Neural crest cell (in vitro differentiated cells): ENCODE measurements at places on chromosomes 1 and 21. TPM values are rescaled to one million over a fixed set of nuclear protein-coding genes. Genes with fewer than 3 reads are reported as not detected.

DNA sequence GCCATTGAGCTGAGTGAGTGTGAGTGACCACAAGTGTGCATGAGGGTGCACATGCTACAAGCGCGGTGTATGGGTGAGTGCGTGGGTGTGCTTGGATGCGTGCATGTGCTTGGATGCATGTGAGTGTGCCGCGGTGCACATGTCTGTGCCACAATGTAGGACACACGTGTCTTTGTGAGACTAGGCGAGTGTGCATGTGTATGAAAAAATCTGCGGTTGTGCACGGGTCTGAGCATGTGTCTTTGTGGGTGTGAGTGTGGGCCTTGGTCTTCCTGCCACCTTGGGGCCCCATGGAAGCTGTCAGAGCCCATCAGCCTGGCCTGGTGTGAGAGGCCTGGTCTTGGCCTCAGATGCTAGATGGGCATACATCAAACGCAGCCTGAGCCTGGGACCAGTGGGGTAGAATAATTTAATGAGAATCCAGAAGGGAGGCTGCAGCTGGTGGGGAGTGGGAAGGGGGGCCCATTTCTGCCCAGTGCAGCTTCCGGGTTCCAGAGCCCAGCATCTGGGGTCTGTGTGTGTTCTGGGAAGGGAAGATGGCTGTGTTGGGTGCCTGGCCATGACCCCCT, 103.9 kb upstream of the SLC2A1 start:
- no peak for DNase-seq

DNA sequence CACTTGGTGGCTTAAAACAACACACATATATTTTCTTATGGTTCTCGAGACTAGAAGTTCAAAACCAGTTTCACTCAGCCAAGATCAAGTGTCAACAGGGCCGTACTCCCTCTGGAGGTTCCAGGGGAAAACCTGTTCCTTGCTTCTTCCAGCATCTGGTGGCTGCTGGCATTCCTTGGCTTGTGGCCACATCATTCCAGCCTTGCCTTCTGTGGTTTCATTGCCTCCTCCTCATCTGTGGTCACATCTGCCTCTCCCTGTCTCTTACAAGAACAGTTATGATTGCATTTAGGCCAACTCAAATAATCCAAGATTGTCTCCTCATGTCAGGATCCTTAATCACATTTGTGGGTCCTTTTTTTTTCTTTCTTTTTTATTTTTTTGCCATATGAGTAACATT, 240.7 kb upstream of the HOOK1 start:
- no peak for DNase-seq

GRCh38 chr1:154329551-154330131, 4.3 kb downstream of the ATP8B2 start:
- no peak for DNase-seq

DNA sequence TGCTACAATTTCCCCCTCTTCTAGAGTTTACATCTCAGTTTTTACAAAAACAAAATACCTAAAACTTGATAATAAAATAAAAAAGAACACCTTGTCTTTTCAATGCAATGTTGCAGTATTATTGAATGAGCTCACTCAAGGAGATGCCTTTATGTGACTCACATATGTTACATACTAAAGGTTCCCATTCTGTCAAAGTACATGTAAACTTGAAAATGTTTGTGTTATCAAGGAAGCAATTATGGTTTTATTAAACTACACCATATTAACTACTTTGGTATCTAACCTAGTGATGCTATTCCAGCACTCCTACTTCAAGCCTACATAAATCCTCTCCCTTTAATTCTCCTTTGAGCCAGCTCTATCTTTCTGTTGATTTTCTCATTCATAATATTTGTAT, 658.3 kb downstream of the PTPRC start:
- DNase-seq: no peak

DNA sequence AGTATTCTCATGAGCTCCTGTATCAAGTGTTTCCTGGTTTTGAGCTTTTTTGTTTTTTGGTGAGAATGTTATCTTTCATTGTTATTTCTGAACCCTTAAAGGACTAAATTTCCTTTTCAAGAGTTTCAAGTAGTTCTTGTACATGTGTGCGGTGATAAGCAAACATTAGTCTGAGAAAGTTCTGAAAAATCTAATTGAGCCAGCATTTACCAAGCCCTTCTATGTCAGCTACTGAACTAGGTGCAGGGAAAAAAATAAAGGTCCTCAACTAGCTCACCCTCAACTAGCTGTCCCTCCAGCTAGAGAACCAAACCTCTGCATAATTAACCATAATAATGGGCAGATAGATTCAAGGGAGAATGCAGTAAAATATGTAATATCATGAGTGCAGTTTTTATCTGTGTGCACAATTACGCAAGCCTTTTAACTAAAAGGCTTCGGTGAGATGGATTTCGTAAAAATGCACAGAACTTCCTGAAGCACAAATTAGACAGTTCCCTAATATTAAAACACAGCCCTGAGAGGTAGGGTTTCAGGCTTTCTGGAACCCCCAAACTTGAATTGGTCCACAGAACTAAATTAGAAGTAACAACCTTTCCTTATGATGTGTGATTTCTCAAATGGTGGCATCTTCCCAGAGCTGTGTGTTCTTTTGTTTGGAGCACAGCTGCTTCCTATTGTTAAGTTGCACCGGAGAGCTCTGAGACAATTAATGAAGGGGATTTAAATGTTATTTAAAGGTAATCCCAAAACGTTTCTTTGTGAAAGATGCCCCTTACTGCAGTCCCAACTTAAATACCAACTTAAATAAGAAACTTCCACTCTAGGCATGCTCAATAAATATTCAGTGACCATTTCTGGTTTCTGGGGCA, 165.8 kb downstream of the NFIA start:
- DNase-seq: no peak

Gene KCNH1
- total RNA-seq: 0.21 TPM in 1 of 2 replicates, not detected in the other

DNA sequence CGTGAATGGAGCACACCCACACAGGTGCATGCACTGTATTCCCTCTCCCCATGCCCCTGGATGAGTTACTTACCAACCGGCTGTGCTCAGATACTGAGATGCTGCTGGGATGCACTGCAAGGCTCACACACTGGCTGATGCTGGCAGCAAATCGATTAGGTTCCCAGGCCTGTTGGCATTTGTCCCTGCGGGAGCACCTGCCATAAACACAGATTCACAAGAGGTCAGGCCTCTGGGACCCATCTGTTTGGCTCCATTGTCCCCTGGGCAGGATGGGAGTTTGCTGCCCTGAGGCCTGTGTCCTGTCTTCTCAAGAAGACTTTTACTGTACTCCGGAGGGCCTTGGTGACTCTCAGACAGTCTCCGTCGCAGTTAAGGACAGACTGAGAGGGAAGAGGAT, 145.4 kb downstream of the PLXNA2 start:
- no peak for DNase-seq

Gene ITLN1
- total RNA-seq: not detected in 2 replicates

DNA sequence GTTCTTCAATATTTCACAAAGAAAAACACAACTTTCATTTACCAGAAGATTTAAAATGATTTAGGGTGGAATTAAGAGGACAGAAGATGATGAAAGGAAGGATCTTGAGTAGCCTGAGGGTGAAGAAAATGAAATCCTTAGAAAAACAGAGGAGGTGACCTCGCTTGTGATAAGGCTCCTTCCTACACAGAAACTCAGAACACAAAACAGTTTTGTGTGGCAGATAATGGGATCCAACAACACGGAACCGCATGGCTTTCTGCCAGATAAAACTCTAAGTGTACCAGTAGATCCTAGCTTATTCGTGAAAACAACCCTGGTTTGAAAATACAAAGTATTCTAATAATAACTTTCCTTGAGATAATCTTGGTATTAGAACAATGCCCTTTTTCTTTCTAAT, 74.0 kb upstream of the EXO1 start:
- no peak for DNase-seq

GRCh38 chr1:27773826-27774445, 917 bp downstream of the STX12 start:
- no peak for DNase-seq

DNA sequence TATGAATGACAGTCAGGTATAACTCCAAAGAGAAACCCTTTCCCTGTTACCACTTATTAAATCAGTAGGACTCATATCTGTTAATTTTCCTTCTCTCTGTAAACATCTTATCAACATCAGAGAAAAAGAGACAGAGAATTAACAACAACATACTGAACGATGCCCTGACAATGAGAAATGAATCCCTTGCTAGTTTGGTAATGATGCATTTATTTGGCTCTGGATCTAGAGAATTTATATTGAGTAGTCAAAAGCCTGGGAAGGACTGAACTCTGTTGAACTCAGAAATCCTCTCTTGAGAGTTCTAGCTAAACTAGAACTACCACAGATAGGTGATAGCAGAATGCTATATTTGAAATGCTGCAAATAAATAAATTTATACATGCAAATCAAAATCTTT, 325.6 kb downstream of the DISC1 start:
- DNase-seq: no peak

DNA sequence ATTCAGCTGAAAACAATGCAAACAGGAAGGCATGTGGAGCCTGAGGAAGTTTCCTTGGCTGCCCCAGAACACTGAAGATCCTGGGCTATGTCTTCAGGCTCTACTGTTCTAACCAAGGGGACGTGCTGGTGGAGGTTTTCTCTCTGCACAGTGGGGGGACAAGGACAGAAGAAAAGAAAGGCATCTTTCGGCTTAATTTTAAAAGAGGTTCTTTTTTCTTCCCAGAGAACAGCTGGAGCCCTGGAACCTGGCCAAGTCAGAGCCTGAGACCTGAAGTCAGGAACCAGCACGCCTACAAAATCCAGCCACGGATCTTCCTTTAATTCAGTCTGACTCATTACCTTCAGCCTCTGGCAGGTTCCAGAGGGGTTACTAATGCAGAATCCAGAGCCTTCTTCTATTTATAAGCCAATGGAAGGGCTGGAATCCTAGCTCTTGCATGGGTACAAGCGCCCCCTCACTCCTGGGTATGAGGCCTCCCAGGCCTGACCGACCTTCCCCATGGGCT, 19.8 kb downstream of the CTNNBIP1 start:
- no peak for DNase-seq

DNA sequence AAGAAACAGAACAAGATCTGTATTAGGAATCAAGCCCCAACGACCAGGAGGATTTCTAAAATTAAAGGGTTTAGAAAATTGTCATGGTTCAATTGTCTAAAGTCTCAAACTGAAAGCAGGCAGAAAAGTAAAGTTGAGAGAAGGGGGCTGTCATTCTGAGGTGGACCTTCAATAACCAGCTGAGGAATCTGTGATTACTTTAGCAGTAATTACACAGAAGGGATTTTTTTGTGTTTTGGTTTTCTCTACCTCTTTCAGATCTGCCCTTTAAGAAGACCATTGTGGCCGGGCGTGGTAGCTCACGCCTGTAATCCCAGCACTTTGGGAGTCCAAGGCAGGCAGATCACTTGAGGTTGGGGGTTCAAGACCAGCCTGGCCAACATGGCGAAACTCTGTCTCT, 17.4 kb downstream of the AIDA start:
- DNase-seq: no peak

- DNase-seq: no peak
Observed at GRCh38 chr1:26496861-26497260, 24.6 kb downstream of the HMGN2 start.

DNA sequence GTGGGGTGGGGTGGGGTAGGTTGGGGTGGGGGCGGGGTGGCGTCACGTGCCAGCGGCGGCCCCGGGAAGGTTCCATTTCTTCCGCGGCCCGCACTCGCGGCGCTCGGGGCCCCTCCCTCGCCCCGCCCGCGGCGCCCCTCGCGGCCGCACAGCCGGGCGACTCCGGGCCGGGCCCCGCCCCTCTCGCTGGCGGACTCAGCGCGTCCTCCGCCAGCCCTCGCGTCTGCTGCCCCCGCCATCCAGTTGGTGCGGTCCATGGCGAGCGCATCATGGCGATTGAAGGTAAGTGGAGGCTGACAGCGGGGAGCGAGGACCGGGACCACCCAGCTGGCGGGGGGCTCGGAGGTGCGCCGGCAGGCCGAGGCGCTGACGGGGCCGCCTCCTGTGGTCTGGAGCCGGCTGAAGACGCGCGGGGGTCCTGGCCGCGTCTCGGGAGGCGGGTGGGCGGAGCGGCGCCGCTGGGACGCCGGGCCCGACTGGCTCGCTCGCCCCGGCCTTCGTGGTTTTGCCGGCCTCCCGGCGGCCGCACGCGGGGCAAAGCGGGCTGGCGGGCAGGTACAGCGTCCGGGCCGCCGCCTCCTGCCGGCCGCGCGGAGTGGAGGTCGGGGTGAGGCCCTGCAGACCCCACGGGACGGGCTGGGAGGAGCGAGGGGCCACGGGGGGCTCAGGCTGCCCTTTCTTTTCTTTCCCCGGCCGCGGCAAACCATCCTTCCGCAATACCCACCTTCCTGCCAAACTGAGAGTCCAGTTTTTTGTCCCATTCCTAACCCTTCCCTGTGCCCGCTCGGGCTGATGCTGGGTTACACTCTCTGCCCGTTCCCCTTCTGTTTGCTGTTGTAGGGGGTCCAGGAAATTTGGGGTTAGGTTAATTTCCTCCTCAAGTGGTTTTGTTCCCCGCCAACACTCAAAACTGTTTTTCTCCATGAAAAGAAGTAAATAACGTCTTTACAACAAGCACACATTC, at the start of gene SYT14:
Gene SYT14, plus strand, starts transcription at position 222 of the 964 bp plus-strand sequence. Its CDS starts 48 bp downstream, at position 270.
- peak; percentile 59 for DNase-seq

GRCh38 chr21:29304597-29304996, 5.9 kb downstream of the BACH1 start:
- no peak for DNase-seq

Gene MYOG
- not detected in 2 replicates for total RNA-seq

Gene PGLYRP4
- total RNA-seq: not detected in 2 replicates

DNA sequence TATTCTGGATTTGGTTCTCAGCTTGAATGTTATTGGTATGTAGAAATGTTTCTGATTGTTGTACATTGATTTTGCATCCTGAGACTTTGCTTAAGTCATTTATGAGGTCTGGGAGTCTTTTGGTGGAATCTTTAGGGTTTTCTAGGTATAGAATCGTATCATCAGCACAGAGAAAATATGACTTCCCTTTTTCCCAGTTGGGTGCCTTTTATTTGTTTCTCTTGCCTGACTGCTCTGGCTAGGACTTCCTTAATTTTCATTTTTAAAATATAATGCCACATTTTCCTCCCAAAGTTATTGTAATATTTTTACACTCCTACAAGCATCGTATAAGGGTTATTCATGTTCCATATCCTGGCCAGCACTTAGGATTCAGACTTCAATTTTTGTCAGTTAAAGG, 111.1 kb downstream of the FNBP1L start:
- DNase-seq: no peak

- no peak for DNase-seq
Observed at GRCh38 chr1:61368366-61368765, 286.0 kb downstream of the NFIA start.

Gene SH2D5
- 3.2 TPM in 2 replicates for total RNA-seq

Gene UBASH3A
- not detected in 2 replicates for total RNA-seq

Gene COP1
- total RNA-seq: 47.1 and 48.4 TPM in 2 replicates

DNA sequence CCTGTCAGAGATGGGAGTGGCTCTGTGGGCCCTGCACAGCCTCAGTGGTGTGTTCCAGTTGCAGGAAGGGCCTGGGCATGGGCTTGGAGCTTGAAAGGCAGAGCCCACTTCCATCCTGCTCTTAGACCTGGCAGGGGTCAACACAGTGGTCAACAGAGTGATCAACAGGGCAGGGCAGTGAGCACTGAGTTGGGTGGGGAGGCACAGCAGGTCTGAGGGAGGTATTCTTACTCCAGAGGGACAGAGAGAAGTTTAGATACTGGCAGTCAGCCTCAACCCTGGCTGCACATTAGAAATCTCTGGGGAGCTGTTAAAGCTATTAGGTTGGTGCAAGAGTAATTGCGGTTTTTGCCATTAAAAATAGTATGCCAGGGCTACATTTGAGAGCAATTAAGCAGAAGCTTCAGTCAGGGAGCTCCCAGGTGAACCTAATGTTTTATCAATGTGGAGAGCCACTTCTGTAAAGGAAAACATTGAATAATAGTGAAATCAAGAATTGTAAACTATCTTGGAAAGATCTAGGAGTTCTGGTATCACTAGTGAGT, 37.7 kb downstream of the SH3BGR start:
- DNase-seq: no peak

- no peak for DNase-seq
Observed at GRCh38 chr1:52604063-52604770, 2.0 kb downstream of the GPX7 start.

Gene GPX7
- 30.6 and 31.1 TPM in 2 replicates for total RNA-seq

Gene KCNK2
- 4.8 and 5.0 TPM in 2 replicates for total RNA-seq

Gene GUCA2A
- total RNA-seq: not detected in 2 replicates
